Bronchial epithelial cell (primary cell): ENCODE measurements at places on chromosomes 6 and 20. TPM values are rescaled to one million over a fixed set of nuclear protein-coding genes. Genes with fewer than 3 reads are reported as not detected.

DNA sequence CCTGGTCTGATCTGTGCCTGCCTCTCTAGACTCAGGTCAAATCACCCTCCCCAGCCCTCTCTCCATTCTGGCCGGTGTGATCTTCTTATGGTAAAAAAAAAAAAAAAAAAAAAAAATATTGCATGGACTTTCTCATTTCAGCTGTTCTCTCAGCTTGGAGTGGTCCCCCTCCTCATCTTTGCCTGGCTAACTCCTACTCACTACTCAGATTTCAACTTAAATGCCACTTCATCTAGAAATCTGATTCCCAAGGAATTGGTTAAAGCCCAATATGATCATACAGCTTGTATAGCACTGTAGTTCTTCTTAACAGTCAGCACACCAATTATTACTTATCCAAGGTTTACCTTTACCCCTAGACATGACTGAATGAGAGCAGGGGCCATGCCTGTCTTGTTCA is 105.9 kb upstream of the CARMIL1 start:
- no peak for DNase-seq

DNA sequence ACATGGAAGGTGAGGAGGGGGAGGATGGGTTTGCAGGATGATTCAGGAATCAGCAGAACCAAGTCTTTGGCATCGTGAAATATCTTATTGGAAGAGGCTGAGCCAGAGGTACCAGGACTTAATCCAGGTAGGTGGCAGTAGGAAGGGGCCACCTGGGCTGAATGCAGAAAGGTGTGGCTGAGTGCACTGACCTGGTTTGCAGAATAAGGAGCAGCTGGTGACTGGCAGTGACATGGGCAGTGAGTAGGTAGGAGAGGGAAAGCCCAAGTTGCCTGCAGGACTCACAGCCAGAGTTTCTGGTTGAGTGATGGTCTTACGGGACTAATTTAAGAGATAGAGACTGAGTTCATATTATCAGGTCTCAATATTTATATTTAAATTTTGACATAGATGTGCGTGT is 1.1 kb upstream of the PBOV1 start:
- no peak for DNase-seq

- peak; percentile 23 for DNase-seq
Measured at GRCh38 chr20:58481481-58482021, 33.6 kb downstream of the APCDD1L start.

DNA sequence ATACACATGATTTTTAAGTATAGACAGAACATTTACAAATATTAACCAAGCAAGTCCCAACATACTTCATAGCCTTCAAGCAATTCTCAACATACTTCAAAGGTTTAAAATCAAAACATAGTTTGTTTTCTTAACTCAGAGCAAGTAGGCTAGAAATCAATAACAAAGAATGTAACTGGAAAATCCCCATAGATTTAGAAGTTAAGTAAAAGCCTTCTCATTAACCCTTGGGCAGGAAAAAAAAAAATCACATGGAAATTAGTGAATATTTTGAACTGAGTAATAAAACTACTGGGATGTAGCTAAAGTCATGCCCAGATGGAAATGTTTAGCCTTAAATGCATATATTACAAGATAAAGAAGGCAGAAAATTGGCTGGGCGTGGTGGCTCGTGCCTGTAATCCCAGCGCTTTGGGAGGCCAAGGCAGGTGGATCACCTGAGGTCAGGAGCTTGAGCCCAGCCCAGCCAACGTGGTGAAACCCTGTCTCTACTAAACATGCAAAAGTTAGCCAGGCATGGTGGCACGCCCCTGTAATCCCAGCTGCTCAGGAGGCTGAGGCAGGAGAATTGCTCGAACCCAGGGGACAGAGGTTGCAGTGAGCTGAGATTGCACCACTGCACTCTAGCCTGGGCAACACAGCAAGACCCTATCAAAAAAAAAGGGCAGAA is 316.1 kb downstream of the TAF4 start:
- DNase-seq, result no peak

The DLGAP4 gene
- total RNA-seq, result 5.5 and 15.5 TPM in 2 replicates

The SAMD5 gene
- total RNA-seq, result 2.6 and 3.1 TPM in 2 replicates
